ENCODE measurements at places on chromosomes 12 and 14.

- no peak for DNase-seq
Measured at GRCh38 chr14:92035890-92036289, 4.0 kb downstream of the TRIP11 start.

DNA sequence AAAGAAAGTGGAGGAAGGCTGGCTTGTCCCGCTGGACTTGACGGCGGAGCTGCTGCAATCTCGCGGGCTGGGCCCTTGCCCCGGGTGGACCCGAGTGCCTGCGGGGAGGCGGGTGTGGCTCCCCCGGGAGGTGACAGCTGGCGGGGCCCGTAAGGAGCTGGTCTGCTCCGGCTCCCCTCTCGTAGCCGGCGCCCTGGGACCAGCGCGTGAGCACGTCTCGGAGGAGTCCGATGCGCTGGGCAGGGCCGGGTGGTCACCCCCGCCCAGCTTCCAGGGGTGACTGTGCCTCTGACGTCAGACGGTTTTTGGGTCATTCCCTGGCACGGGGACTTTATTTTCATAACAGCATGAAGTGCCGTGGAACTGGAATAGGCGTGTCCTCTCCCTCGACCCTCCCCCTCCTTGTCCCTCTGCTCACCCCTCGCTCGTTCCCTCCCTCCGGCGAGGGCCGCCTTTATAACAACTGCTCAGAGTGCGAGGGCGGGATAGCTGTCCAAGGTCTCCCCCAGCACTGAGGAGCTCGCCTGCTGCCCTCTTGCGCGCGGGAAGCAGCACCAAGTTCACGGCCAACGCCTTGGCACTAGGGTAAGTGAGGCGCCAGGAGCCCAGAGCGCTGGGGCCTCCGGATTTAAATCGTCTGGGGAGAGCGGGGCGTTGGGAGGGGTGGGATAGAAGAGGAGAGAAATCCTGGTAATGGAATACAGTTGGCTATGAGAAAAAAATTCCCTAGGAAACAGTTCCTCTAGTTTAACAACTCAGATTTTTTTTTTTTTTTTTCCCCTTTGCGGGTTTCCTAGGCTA, at the start of gene GPRC5A:
TSS of gene GPRC5A (plus strand) at position 483 of the 801 bp plus-strand sequence. CDS start 16,688 bp downstream, outside the sequence.
- DNase-seq = peak; percentile 26

- peak; percentile 10 for DNase-seq
Measured at GRCh38 chr12:94689646-94690036, 39.3 kb upstream of the TMCC3 start.

GRCh38 chr14:61101803-61102548, 120.9 kb downstream of the SLC38A6 start:
- no peak for DNase-seq

GRCh38 chr12:22082190-22082701, 36.2 kb downstream of the CMAS start:
- DNase-seq = no peak

- no peak for DNase-seq
Measured at GRCh38 chr12:83186419-83186818, 499.7 kb downstream of the TMTC2 start.

DNA sequence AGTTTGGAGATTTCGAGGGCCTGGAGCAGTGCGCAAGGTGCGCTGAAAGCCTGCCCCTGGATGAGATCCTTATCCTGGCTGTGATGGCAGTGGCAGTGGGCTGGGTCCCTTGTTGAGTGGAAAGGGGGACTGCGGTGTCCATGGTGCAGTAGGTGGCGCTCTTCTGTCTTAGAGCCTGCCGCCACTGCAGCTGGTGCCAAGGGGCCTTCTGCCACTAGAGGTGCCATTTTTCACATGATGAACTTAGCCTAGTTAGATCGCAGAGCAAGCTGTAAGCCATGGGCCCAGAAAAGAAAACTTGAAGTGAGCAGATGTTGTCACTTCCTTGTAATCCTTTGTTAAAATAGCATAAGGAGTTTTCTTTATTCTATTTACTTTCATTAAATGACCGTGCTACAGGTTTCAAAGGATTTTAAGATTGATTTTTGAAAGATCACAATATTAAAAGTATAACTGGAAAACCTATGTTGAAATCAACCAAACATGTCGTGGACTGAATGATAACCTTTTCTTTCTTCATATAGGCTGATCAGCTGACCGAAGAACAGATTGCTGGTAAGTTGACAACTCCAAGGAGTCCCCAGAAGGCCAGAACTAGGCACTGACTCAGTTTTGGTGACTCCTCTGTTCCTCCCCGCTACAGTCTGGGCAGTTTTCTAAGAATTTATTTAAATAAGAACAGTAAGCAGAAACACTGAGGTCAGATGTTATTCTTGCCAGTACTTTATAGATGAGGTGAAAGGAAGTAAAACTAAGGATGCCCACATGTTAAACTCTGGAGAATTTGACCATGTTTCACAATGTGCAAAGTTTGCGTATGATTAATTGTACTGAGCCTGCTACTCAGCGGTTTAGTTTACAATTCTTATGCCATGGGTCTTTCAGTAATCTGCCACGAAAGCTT, 3.0 kb downstream of the CALM1 start:
- peak; percentile 88 for DNase-seq

DNA sequence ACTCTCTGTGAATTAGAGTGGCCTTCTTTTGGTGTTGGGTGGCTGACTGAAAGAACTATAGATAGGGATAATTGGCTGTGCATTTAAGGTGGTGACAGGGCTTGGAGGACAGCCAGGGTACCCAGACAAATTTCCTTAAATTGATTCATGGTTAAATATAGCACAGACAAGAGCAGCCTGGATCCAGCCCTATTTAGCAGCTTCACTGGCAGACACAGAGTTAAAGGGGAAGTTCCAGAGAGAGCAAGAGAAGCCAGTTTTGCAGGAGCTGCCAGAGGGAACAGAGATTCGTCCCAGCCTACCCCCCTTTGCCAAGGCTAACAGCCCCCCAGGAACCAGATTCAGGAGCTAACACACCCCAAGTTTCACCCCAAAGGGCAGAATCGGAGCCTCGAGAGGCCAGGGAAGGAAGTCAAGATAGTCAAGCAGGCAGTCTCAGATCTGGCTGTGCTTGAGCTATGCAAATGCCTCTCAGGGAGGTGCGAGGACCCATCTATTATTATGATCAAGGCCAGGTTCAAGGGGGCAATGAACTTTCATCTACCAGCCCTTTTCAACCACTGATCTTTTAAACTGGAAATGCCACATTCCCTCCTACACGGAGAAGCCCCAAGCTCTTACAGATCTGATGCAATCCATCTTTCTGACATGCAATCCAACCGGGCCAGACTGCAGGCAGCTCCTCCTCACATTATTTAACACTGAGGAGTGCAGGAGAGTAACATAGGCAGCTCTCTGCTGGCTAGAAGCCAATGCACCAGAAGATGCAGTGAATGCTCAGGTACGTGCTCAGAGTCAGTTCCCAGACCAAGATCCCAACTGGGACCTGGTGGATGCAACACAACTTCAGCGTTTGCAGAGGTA, 58.2 kb downstream of the DHRS2 start:
- peak; percentile 5 for DNase-seq

DNA sequence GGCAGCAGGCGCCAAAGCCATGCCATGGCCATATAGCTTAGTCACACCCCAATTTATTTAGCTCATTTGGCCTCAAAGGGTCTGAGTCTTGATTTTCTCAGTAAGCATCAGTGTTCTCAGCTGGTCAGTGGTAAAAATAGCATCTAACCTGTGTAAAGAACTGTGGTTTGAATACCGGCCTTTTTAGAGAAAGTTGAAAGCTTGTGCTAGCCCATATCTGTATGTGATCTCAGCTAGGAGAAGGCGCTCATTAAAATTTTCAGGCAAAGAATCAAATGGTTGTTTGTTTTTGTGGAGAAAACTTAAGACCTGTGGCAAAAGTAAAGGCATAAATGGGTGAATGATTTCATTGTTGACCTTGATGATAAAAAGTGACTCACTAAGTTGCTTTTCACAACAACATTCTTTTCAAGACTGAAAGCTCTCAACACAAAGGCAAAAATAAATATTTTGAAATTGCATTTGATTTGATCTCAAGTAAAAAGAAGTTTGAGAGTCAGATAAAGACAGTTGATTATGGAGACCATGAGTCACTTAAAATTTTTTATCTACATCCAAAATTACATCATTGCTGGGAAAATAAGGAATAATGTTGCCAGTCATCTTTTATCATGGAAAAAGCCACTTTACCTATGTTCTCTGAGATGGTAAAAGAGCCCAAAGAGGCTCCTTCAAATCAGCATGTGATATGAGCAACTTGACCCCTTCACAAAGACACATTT, 128.5 kb upstream of the RGS6 start:
- no peak for DNase-seq

- DNase-seq = no peak
Measured at GRCh38 chr12:91958816-91959215, 186.8 kb downstream of the BTG1 start.

DNA sequence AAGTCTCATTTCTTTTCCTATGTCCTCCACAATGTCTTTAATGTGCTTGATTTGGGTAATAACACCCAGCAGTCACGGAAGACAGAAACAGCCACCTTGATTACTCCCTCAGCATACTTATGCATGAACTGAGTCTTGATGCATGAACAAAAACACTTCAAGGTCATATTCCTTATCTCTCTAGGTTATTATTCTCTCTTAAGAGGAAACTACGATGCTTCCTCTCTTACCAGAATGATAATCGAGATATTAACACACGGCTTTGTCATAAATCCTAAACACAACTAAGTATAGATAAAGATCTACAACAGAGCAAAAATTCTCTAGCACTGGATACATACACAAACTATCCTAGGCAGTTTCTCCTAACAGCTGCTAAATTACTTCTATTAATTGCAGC, 583.5 kb upstream of the ATP2B1 start:
- no peak for DNase-seq

DNA sequence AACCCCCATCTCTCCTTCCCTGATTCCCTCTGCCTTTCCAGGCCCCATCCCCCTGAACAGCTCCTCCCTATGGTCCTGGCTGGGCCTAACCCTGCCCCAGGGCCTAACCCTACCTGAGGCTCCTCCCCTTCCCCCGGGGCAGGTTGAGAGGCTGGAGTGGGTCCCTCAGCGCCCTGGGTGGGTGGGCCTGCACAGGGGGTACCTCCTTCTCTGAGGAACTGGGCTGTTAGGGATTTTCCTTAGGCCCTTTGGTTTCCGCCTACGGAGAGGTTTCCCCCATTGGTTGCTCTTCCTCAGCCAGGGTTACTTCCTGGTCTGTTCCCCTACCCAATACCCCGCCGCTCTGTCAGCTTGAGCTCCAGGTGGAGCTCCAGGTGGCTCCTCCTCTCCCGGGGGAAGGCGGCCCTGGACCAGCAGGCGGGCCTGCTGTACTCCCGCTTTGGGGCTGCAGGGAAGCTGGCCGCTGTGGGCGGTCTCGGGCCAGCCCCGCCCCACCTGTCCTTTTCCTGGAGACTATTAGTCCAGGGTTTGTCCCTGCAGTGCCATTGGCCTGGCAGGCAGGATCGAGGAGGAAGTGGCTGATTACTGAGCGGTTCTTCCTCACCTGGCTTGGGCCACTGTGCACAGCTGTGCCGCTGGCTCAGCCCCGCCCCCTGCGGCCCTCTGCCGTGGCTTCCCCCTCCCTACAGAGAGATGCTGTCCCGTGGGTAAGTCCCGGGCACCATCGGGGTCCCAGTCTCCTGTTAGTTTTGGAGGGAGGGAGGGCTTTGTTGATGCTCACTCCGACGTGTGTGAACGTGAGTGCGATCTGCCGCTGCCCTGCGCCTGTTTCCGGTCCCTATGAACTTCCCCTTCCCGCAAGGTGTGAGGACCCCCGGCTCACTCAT, 2.5 kb downstream of the C12orf57 start:
- peak; percentile 80 for DNase-seq

DNA sequence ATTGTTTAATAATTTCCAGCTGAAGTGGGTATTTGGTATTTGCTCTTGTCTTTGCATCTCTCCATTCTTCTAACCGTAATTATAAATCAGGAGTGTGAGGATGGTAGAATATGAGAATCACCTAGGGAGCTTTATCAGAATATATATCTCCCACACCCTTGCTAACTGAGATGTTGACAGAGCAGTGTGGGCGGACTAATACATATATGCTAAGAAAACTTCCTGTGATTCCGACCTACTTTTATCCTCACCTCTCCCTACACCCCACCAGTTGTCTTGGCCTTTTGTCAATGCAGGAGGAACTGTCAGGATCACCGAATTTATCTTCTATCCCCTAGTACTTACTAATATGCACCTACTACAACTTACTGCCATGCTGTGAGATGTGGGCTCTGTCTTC, 14.7 kb upstream of the GNPNAT1 start:
- no peak for DNase-seq

- no peak for DNase-seq
Measured at GRCh38 chr14:72855913-72856312, 38.0 kb downstream of the DPF3 start.

GRCh38 chr12:90226211-90226610, 517.6 kb upstream of the ATP2B1 start:
- DNase-seq = no peak

DNA sequence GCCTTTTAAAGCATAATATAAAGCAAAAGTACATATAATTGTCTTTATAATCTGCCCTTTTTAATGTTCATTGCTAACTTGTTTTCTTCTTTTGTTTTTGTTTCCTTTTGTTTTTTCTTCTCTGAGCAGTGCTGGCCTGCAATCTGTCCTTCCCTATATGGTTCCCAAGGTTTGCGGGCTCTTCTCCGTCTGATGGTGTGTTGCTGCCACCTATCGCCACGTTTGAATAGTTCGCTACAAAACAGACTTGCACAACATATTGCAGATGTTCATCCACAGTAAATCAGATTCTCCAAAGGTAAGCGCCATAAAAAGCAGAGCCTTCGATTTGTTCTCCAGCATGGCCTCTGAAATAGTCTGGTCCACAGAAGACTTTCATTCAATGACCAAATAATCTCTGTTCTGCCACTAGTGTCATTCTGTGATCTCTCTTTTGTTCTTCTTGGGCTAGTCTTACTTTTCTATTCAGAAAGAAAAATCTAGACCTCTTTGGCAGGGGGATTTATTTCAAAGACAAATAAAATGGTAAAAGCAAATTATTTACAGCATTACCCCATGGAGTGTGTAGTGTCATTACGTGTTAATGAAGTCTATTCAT, 33.5 kb downstream of the C12orf50 start:
- peak; percentile 62 for DNase-seq

GRCh38 chr14:23624830-23625404, 11.2 kb upstream of the DHRS2 start:
- no peak for DNase-seq

GRCh38 chr14:71328183-71328582, 420.9 kb downstream of the PCNX1 start:
- DNase-seq = no peak

- DNase-seq = no peak
Measured at GRCh38 chr12:4141348-4142270, 132.0 kb upstream of the CCND2 start.

DNA sequence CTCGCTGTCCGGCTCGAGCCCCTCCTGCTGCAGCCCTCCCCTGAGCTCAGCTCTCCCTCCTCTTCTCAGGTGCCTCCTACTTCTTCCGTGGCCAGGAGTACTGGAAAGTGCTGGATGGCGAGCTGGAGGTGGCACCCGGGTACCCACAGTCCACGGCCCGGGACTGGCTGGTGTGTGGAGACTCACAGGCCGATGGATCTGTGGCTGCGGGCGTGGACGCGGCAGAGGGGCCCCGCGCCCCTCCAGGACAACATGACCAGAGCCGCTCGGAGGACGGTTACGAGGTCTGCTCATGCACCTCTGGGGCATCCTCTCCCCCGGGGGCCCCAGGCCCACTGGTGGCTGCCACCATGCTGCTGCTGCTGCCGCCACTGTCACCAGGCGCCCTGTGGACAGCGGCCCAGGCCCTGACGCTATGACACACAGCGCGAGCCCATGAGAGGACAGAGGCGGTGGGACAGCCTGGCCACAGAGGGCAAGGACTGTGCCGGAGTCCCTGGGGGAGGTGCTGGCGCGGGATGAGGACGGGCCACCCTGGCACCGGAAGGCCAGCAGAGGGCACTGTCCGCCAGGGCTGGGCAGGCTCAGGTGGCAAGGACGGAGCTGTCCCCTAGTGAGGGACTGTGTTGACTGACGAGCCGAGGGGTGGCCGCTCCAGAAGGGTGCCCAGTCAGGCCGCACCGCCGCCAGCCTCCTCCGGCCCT, 22.8 kb downstream of the MMP17 start:
- no peak for DNase-seq

Measured in endothelial cell (in vitro differentiated cells).